Activated T-helper 17 cell treated with anti-CD3 and anti-CD28 coated beads, Interleukin-2, amount 50 U/mL, for 72 hours (primary cell): ENCODE measurements at places on chromosomes 12 and 14.

DNA sequence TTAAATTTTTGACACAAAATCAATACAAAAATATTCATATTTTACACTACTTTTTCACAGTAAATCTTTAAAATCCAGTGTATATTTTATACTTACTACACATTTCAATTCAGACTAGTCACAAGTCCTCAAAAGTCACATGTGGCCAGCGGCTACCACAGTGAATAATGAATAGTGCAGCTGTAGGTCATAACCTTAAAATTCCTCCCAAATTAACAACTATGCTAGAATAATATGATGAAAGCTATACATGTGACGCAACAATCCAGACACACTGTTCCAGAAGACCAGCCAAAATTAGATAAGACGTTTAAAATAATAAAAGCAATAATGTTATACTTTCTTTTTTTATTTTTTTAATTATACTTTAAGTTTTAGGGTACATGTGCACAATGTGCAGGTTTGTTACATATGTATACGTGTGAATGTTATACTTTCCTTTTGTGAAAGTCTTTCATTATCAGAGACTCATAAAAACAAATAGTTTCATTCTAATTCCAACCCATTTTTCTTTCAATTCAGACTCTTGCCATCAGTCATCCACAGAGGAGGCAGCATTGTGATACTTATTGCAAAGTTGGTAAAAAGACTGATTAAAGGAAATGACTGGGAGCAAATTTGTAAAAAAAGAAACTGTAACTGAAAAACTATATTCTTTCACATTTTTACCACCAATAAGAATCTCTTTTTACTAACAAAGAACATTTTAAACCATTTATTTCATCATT lies 67.0 kb downstream of the C2CD5 start:
- no peaks in the 10 kb centered on the region for H3K27me3 ChIP-seq
- peaks cover 48% of the 10 kb centered on the region for H3K36me3 ChIP-seq
- peak; percentile 31 for ATAC-seq
- H3K4me1 ChIP-seq, result peaks cover 22% of the 10 kb centered on the region

DNA sequence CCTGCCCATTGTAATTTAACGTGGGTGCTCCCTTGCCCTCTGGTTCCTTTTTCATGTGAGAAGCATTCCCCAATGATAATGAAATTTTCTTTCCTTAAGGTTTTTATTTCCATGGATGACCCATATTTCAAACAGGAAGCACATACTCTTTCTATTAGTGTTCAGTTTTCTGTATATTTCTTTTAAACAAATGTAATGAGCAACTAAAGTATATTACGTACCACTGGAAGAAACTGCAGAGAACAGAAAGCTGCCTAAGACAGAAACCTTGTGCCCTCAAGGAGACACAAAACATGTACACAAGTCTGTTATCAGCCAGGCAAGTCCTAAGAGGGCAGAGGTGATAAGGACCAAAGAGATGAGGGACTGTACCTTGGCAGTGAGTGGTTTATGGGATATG lies 414.9 kb downstream of the ETNK1 start:
- no peaks in the 10 kb centered on the region for H3K36me3 ChIP-seq
- H3K27me3 ChIP-seq, result peaks cover 9% of the 10 kb centered on the region
- H3K4me3 ChIP-seq, result no peak overlapping the region
- H3K4me1 ChIP-seq, result no peaks in the 10 kb centered on the region
- ATAC-seq, result no peak
- no peak overlapping the region for H3K27ac ChIP-seq

DNA sequence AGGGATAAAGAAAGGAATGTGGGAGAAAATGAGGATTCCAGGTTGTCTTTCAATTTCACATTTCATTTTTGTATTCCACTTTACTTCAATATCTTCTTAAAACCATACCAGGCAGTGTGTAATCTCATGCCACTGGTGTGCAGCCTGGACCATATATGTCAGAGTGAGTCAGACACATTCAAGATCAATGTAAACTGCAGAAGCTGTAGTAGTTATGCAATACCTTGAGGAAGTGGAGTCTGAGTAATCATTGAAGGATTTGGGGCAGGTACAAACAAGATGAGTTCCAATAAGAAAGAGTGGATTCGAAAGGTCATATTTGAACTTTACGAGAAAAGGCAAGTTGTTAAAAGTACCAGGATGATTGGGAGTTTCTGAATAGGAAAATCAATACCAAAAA lies 14.1 kb downstream of the PLCZ1 start:
- H3K4me3 ChIP-seq, result no peak overlapping the region
- no peaks in the 10 kb centered on the region for H3K27me3 ChIP-seq
- H3K36me3 ChIP-seq, result no peaks in the 10 kb centered on the region
- H3K27ac ChIP-seq, result no peak overlapping the region

DNA sequence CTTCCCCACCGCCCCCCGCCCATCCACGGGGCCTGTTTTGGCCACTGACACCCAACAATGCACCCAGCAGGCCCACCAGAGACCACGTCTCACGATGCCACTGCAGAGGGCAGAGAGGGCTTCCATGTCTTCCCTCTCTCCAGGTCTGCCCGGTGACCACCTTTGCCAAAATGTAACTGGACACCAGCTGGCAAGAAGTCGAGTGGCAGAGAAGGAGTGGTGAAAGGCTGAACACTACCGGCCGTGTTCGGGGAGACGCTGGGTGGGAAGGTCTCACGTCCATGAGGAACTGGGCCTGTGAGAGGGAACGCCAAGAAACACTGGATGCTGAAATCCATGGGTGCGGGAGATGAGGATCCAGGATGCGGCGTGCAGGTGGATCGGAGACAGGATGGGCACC lies 308.2 kb downstream of the ADGRD1 start:
- no peak overlapping the region for H3K4me3 ChIP-seq
- no peaks in the 10 kb centered on the region for H3K4me1 ChIP-seq
- H3K27ac ChIP-seq, result no peak overlapping the region
- no peaks in the 10 kb centered on the region for H3K36me3 ChIP-seq
- ATAC-seq, result no peak

DNA sequence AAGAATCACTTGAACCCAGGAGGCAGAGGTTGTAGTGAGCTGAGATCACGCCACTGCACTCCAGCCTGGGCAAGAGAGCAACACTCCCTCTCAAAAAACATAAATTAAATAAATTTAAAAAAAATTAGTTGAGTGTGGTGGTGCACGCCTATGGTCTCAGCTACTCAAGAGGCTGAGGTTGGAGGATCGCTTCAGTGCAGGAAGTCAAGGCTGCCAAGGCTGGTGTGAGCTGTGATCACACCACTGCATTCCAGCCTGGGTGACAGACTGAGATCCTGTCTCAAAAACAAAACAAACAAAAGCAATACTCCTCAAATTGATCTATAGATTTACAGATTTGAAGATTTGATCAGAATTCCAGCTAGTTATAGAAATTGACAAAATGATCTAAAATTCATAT lies 92.7 kb upstream of the RESF1 start:
- no peaks in the 10 kb centered on the region for H3K36me3 ChIP-seq
- no peak for ATAC-seq
- H3K4me3 ChIP-seq, result no peak overlapping the region
- H3K4me1 ChIP-seq, result peaks cover 2% of the 10 kb centered on the region
- no peak overlapping the region for H3K27ac ChIP-seq

- no peaks in the 10 kb centered on the region for H3K36me3 ChIP-seq
- no peak overlapping the region for H3K27ac ChIP-seq
- H3K27me3 ChIP-seq, result peaks cover 3% of the 10 kb centered on the region
- no peak overlapping the region for H3K4me3 ChIP-seq
- H3K4me1 ChIP-seq, result no peaks in the 10 kb centered on the region
Measured at GRCh38 chr12:5582018-5582417, 150.1 kb downstream of the NTF3 start.

- no peak overlapping the region for H3K4me3 ChIP-seq
- H3K27ac ChIP-seq, result no peak overlapping the region
- H3K36me3 ChIP-seq, result no peaks in the 10 kb centered on the region
- H3K4me1 ChIP-seq, result peaks cover 9% of the 10 kb centered on the region
Measured at GRCh38 chr14:69360438-69361108, 37.5 kb downstream of the ERH start.

DNA sequence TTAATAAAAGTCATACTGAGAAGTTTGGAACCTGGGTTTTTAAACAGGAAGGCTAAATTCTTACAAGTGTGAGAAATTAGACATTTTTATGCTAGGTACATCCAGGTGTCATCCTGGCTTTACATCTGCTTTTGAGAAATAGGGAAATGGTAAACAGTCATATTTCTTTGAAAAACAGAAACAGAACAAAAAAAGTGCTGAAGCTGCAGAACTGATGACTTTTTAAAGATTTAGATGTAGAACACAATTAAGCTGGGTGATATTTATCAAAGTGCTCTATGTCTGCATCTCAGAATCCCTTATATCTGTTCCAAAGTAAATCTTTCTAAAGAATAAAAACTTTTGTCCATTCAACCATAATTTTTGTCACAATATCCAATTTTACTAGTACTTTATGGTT lies 282.9 kb upstream of the ATXN7L3B start:
- H3K4me3 ChIP-seq, result no peak overlapping the region
- H3K27ac ChIP-seq, result no peak overlapping the region
- H3K4me1 ChIP-seq, result no peaks in the 10 kb centered on the region
- H3K27me3 ChIP-seq, result no peaks in the 10 kb centered on the region
- H3K36me3 ChIP-seq, result no peaks in the 10 kb centered on the region
- no peak for ATAC-seq

- H3K4me1 ChIP-seq, result peaks cover 44% of the 10 kb centered on the region
- no peak overlapping the region for H3K27ac ChIP-seq
- ATAC-seq, result peak; percentile 88
- H3K36me3 ChIP-seq, result peaks cover 18% of the 10 kb centered on the region
Measured at GRCh38 chr12:70267550-70267949, 24.3 kb downstream of the CNOT2 start.

DNA sequence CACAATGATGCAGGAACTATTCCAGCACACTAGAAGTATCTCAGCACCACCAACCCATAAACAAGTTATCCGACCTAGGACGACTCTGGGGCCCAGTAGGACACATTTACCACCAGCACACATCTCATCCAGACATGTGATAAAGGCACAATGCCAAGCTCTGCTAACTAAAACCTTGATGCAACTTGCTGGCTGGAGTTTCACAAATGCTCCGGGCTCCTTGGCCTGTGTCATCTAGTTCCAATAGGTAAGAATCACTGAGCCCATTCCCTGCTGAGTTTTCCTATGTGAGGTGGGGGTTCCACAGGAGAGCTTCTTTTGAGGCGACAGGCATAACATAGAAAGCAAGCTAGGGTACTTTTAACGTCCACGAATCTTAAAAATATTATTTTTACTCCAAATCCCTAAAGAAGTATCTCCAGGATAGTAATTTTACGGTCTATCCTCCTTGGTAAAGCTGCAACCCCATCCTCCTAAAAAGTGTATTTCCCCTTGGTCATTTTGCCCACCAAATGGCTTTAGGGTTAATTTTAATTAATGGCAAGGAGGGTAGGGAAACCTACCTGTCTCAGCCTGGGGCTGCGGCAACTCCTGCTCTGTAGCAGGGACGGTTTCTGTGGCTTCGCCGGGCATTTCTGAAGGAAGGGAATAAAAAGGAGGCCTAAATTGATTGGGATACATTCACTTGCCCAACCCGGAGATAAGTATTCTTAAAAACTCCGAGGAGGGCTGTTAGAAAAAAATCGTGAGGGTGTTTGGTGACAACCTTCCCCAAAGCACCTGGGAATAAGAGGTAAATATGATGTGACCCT lies 1.0 kb downstream of the NACA start:
- no peaks in the 10 kb centered on the region for H3K27me3 ChIP-seq
- peak overlapping the region; percentile 98 for H3K27ac ChIP-seq

DNA sequence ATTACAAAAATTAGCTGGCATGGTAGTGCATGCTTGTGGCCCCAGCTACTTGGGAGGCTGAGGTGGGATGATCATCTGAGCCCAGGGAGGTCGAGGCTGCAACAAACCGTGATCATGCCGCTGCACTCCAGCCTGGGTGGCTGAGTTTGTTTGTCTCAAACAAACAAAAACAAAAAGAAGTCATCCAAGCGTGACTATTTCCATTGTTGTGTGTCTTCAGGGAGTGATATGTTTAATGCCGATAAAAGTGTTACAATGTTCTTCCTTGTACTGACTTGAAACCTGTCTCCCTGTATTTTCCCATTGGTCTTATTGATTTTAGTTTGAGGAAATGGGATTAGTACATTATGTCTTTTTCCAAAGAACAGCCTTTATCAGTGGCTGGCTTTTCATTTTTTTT lies 75.6 kb upstream of the USP44 start:
- H3K27me3 ChIP-seq, result peaks cover 3% of the 10 kb centered on the region
- no peak for ATAC-seq
- H3K4me1 ChIP-seq, result no peaks in the 10 kb centered on the region
- no peak overlapping the region for H3K27ac ChIP-seq

DNA sequence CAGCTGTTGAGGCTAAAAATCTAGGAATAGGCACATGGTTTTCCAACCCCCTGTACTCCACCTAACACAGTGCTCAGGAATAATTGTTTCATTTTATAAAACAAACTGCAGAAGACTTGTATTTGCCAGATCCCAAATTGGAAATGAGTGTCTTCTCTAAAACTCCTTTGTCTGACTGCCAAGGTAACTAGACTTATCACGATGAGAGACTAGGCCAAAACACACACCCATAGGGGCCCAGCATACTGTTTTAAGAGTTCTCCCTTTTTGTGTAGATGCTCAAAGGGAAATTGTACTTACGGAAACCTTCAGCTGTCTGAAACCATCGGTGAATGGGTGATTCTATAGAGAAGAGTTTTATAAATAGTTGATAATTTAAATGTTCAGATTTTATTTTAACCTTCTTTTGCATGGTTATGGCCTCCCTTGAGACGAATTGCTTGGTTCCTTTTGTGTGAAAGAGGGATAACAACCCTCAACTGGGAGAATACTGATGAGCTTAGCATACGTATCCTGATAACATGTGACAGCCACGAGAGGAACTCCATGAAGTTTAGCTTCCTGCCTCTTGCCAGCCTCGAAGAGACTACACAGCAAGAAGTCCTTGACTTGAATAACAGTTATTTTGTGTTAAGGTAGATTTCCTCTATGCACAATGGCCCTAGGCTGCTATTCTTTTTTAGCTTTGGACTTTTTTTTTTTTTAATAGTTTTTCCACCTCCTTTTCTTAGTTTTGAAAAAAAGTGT lies 103.3 kb downstream of the PELI2 start:
- no peak overlapping the region for H3K27ac ChIP-seq
- no peaks in the 10 kb centered on the region for H3K36me3 ChIP-seq
- no peak for ATAC-seq
- no peak overlapping the region for H3K4me3 ChIP-seq
- H3K27me3 ChIP-seq, result no peaks in the 10 kb centered on the region

- H3K36me3 ChIP-seq, result peaks cover 23% of the 10 kb centered on the region
- no peak for ATAC-seq
- H3K4me1 ChIP-seq, result peaks cover 39% of the 10 kb centered on the region
- no peaks in the 10 kb centered on the region for H3K27me3 ChIP-seq
- H3K27ac ChIP-seq, result peak overlapping the region; percentile 87
Measured at GRCh38 chr12:9700606-9700956, 31.1 kb downstream of the CLEC2D start.

DNA sequence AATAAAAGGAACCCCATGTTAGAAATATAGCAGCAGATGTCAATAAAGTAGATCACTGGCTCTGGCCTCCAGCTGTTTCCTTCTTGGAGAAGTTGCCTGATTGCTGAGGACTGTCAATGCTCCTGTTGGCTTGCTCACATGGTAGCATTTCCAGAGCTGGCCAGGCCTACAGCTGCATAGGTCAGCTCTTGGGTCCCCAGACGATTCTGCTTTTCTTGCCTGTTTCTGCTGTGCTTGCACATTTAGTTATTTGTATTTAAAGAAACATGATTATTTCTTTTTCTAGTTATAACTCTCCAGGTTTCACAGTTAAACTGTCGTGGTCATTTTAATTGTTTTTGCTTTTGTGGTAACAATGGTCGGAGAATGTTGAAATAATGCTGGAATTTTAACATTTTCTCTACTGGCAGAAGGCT lies 7.2 kb downstream of the NAV3 start:
- no peak overlapping the region for H3K27ac ChIP-seq
- no peak for ATAC-seq
- H3K4me3 ChIP-seq, result no peak overlapping the region

GRCh38 chr12:15899282-15899870 lies 11.8 kb upstream of the DERA start:
- H3K4me1 ChIP-seq, result no peaks in the 10 kb centered on the region
- no peak overlapping the region for H3K4me3 ChIP-seq
- peaks cover 42% of the 10 kb centered on the region for H3K36me3 ChIP-seq
- ATAC-seq, result no peak
